ENCODE measurements at places on chromosomes 11 and 22.

DNA sequence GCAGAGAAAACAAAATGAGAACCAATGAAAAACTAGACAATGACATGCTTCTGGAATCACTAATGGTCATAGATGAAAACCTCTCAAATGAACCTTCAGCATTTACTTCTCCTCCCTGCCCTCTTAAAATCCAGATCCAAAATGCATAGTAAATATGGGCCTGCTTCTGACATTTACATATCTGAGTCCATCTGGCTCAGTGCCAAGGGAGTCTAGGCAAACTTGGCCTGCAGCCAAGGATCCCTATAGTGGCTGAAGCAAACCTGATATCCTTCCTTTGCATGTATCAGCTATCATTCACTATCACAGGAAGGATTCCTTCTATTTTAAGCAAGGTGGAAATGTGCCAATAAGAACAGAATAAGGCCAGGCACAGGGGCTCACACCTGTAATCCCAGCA is 104.8 kb downstream of the C11orf58 start:
- no peak for DNase-seq

GRCh38 chr11:94934362-94934761 is 39.0 kb downstream of the CWC15 start:
- no peak for DNase-seq

DNA sequence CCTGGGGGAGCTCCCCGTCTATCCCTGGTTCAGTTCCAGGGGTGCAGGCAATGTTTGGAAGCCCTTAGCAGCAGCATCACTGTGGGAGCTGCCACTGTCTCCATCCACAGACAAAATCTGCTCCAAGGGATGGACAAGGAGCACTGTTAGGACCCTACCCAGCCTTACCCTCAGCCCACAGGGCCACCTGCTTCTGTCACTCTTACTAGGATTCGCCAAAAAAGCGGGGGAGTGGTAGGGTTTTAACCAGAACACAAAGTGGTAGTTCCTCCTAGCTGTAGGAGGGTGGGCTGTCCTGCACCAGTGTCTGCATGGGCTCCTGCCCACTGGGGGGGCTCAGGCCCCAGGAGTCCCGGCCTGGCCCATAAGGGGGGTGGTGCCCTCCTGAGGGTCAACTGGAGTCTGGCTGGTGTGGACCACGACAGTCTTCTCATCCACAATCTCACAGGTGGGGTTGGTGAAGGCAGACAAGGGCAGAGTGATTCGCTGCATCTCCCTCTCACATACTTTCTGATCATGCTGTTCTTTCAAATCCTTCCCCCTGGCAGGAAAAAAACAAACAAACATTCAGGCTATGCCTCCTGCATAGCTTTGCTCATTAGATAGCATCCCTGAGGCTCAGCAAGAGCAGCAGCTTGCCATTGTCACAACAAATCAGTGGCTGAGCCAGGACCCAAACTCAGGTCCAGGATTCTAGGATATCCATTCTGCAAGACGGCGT is 9.4 kb downstream of the PIK3IP1 start:
- DNase-seq: no peak

GRCh38 chr11:111949519-111950426 is 12.6 kb downstream of the DIXDC1 start:
- no peak for DNase-seq

DNA sequence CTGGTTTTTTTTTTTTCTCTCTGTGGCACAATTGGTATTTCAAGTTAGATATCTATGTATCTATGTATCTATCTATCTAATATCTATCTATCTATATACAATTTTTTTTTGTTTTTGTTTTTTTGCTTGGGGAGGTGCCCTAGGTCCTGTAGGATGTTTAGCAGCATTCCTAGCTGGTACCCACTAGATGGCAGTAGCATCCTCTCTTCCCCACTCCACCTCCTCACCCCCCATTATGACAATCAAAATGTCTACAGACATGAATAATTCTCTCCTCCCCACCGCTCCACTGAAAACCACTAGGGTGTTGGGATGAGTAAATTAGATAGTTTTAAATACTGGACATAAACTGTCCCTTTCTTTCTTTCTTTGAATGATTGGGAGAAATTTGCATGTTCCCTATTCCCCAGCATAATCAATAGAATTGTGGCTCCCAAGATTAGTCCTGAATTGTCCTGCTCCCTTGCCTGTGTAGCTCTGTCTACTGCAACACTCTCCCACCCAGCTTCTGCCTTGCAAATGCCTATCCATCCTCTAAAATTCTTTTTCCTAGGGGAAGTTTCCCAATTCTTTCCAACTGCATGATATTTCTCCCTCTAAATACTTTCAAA is 1152.4 kb downstream of the LRRC4C start:
- DNase-seq: no peak

- DNase-seq: no peak
These were observed 475.1 kb downstream of the BRD1 start for GRCh38 chr22:49352361-49353169.

DNA sequence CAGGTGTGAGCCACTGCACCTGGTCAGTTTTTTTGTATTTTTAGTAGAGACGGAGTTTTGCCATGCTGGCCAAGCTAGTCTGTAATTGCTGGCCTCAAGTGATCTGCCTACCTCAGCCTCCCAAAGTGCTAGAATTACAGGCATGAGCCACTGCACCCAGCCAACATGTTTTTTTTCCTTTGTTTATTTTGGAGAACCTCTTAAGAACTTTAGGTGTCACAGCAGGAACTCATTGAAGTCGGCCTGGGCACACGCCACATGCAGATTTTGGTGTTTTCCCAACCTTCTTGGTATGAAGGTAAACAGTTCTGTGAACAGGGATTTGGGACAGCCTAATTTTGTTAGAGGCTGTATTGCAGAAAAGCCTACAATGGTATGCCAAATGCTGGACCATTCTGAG is 9.4 kb downstream of the DIXDC1 start:
- DNase-seq: no peak

DNA sequence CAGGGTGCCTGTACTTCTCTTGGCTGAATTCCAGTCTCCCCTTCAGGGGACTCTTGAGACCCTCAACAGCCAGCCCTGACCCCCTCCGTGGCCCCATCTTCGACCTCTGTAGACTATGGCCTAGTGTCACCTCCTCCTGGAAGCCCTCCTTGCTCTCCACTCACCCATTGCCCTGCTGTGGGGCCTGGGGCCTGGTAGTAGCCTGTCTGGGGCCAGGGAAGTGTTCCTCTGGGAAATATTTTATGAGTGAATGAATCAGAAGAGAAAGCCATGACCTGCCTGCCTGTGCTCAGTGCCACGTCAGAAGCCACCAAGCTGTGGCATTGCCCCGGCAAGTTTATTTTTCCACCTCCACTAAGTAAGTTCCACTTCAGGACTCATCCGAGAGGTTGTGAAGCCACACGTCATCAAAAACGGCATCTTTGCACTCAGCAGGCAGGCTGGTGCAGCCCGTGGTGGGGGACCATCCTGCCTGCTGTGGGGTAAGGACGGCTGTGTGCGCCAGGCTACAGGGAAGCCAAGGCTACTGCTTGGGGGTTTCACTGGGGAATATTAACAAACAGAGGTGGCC is 59.6 kb upstream of the PPARA start:
- DNase-seq: peak; percentile 12

DNA sequence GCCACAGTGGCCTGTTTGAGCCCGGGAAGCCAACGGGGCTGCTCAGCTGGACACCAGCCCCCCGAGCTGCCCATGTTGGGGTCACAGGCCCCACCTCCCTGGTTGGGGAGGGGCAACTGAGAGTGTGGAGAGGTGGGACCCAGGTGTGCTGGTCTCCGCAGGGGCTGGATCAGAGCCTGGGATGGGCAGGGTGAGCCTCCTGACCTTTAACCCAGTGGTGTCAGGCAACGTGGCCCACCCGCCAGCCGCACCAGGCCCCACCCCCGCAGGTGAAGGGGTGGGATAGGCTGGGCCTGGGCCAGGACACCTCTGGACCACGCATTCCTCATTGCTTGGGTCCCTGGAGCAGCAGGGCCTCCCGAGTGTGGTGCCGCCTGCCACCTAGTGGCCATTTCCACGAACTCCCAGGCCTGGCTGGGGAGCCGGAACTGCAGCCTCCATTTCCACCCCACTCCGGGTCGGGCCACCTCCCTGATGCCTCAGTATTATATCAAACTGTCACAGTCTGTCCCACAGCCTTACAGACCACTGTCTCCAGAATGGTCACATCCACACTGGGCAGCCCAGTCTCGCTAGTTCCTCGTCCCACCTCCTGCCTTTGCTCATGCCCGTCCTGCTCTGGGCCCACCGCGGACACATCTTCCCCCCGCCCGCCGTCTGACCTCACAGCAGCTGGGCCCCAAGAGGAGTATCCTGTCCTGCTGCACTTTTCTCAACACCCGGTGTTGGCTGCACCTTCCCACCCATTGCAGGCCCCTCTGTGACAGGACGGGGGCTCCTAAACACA is 13.3 kb upstream of the PPP6R3 start:
- DNase-seq: peak; percentile 78

GRCh38 chr11:71176812-71177211 is 75.6 kb downstream of the SHANK2 start:
- no peak for DNase-seq

- no peak for DNase-seq
These were observed 28.2 kb downstream of the TPBGL start for GRCh38 chr11:75268626-75269366.

- no peak for DNase-seq
These were observed 481.8 kb downstream of the BRD1 start for GRCh38 chr22:49345896-49346295.

DNA sequence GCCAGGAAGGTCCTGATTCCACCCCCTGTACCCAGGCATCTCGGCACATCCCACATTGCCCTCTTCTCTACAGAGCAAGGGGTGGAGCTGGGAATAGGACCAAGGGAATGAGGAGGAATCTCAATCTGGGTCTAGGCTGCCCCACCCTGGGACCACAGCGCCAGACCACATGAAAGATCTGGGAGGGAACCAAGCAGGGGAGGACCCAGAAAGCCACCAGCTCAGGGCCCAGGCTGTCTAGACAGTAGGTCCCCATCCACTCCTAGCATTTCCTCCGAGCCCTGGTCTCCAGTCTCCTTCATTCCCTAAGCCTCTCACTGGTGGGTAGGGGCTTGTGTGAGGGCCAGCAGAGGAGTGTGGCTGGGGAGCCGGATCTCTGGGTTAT is 11.6 kb downstream of the PHLDB1 start:
- peak; percentile 87 for DNase-seq

DNA sequence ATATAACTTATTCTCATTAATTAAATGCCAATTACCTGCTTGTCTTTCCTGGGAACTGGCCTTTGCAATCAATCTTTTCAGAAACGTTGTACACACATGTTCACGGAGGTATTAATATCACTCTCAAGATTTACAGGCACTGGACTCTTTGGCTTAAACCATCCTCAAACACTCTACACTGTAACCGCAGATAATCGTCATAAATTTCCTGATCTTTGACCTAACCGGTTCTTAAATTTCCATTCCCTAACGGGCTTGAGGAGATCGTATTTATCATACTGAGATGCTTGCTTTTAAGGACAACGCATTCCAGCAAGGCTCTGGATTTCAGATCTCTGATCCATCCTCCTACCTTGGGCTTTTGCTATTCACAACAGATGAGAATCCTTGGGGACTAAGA is 72.8 kb downstream of the ARL14EP start:
- DNase-seq: no peak

DNA sequence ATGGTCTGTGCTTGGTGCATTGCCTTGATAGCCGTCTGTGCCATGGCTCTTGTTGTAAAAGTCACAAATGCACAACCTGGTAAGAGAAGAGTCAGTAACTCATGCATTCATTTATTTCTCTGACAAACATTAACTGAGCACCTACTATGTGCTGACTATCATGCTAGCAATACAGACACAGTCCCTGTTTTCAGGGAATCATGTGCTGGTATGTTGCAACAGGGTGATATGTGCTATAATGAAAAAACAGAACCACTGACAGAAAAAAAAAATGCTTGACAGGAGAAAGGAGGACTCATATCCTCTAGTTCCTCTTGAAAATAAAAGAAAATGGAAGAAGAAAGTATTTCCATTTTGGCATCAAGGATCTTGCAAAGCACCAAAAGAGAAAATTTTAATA is 34.5 kb upstream of the RAPSN start:
- DNase-seq: no peak

- DNase-seq: no peak
These were observed 9.3 kb upstream of the FCHSD2 start for GRCh38 chr11:73151416-73151815.

GRCh38 chr11:33585586-33586209 is 114.9 kb downstream of the C11orf91 start:
- DNase-seq: no peak

- peak; percentile 61 for DNase-seq
These were observed 661 bp downstream of the ADAMTS8 start for GRCh38 chr11:130427581-130428315.

DNA sequence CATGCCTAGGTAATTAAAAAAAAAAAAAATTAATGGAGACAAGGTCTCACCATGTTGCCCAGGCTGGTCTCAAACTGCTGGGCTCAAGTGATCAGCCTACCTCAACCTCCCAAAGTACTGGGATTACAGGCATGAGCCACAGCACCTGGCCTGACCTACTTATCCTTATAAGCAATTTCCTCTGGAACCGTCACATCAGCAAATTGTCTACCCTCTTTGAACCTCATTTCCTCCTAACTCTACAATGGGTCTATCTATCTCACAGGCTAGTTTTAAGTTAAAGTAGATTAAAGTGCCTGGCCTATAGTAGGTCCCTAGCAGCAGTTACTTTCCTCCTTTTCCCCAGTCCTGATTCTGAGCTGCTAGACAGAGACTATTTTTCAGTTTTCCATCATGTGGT is 43.5 kb downstream of the THAP12 start:
- DNase-seq: no peak

DNA sequence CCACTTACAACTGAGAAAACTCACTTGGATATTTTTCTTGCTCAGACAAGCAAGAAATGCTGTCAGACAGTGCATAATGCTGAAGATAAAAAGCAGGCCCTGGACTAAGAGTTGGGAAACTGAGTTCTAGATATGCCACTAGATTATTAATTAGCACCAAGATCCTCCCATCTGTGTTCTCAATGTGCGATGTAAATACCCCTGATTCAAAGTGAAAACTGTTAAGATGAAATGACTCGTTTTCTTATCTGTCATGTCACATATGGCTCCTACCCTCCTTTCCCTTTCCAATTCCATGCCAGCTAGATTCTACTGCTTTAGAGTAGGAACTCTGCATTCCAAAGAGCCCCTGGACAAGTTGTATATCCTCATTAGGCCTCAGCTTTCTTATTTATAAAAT is 88.9 kb upstream of the CLNS1A start:
- no peak for DNase-seq

GRCh38 chr11:36333468-36333867 is 37.4 kb downstream of the PRR5L start:
- DNase-seq: no peak

DNA sequence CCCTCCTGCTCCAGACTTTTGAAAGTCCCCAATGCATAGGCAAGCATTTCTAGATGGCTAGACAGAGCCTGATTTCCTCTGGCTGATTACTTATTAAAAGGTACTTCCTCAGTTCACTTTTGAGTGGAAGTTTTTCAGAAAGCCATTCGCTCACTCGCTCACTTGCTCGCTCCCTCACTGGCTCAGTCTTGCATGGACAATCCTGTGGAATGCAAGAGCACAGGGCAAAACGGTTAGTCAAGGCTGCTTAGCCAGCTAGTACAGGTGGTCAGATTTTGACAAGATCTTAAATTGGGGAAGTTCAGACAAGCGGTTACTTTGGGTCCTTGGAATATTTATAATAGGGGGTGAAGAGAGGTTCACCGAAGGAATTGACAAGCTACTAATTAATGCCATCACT is 101.0 kb downstream of the ARL14EP start:
- no peak for DNase-seq

GRCh38 chr22:48949375-48950149 is 878.1 kb downstream of the BRD1 start:
- no peak for DNase-seq

- no peak for DNase-seq
These were observed 126.5 kb downstream of the RASSF10 start for GRCh38 chr11:13135385-13136271.

GRCh38 chr11:117462864-117463247 is 135.2 kb downstream of the CEP164 start:
- no peak for DNase-seq
